Hematopoietic multipotent progenitor cell treated with erythropoietin and hydrocortisone succinate and interleukin-3 and kit ligand, for 15 days (in vitro differentiated cells): ENCODE measurements at places on chromosomes 11 and 22.

DNA sequence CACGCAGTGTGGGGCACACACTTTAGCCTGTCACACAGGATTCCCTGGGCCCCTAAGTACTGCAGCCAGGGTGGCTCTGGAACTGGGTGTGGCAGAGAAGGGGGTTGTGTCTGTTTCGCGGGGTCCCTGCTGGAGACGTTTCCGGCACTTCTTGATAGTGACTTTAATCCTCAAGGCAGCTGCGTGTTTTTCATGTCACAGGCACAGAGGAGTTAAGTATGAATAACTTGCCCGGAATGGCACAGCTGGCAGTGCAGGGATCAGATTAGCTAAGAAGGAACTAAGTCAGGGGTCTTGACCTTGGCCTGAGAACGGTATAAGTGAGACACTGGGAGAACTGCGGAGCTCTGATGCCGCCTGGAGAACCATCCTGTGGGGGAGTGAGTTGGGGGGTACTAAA is 7.5 kb upstream of the KRTAP5-7 start:
- DNase-seq: no peak

GRCh38 chr11:112175599-112175952 is 264 bp downstream of the BCO2 start:
- no peak for DNase-seq

DNA sequence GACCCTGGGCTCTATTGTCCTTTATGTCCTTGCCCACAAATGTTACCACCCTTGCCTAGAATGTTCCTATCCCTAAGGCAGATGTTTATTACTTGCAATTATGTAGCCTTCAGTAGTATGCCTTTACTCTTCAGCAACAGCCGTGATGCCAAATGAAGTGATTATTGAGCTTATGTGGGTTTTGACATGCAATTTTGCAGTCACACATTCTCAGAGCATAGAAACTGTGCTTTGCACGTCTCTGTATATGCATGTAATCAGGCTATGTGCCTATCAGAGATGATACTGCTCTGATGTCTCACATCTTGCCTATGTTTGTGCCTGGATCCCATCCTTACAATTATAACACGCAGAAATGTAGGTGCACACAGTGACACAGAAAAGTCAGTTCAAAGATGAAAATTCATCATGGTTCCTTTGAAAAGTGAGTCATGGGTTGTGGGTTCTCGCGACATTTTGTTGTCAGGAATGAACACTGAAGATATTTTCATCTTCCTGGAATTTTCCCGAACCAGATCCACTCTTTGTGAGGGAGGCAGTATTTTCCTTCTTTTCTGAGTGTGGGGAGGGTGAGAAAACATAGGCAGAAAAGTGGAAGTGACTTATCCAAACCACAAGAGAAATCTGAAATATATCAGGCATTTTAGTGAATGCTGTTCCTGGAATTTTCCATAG is 81.1 kb downstream of the BMAL1 start:
- no peak for DNase-seq

DNA sequence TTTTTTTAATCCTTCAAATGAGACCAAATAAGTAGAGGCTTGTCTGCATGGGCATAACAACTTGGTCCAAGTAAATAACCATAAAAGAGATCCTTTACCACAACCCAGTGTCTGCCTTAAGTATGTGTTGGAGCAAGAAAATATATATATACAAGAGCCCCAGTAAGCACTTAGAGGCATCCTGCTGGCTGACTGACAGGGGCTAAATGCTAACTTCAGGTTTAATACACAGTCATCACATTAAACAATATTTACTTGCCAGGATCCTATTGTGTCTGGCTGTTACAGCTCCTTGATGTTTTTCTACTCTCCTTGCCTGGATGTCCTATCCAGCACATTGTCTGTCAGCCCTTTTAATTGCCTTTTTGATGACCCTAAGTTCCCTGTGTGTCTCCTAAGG is 37.5 kb upstream of the MMP20 start:
- no peak for DNase-seq

DNA sequence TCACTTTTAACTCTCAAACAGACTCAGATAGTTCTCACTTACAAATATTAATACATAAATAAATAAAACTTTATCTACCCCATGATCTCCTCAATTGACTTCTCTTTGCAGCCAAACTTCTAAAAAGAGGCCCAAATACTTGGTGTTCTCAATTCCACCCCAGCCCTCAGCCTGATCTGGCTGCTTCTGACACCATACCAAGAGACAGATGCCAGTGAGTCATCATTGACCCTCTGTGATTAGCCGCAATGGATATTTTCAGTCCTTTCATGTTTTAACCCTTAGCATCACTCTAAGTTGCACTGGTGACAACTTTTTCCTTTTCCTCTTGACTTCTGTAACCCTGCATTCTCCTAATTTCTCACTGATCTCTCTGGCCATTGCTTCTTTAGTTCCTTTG is 184.1 kb upstream of the ARHGAP20 start:
- no peak for DNase-seq

- DNase-seq: no peak
These were observed 45.8 kb downstream of the LMO1 start for GRCh38 chr11:8217926-8218325.

GRCh38 chr11:104324276-104324675 is 160.3 kb upstream of the PDGFD start:
- no peak for DNase-seq

DNA sequence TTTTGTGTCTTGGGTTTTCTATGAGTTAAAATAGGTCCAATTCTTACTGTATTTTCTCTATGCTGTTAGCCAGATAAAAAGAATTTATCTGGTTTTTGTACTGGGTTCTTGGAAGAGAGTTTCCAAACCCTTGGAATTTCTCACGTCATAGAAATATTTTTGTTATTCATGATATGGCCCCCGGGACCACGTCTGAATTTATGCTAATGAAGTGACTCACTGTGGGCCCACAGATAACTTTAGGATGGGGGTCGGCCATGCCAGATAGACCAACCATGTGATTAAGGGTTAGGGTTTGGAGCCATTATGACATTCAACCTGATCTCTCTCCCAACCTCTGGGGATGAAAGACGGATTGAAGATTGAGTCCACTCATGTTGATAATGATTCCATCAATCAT is 35.6 kb upstream of the DDI1 start:
- no peak for DNase-seq

- no peak for DNase-seq
These were observed 124.4 kb upstream of the PGR start for GRCh38 chr11:101254037-101254436.

DNA sequence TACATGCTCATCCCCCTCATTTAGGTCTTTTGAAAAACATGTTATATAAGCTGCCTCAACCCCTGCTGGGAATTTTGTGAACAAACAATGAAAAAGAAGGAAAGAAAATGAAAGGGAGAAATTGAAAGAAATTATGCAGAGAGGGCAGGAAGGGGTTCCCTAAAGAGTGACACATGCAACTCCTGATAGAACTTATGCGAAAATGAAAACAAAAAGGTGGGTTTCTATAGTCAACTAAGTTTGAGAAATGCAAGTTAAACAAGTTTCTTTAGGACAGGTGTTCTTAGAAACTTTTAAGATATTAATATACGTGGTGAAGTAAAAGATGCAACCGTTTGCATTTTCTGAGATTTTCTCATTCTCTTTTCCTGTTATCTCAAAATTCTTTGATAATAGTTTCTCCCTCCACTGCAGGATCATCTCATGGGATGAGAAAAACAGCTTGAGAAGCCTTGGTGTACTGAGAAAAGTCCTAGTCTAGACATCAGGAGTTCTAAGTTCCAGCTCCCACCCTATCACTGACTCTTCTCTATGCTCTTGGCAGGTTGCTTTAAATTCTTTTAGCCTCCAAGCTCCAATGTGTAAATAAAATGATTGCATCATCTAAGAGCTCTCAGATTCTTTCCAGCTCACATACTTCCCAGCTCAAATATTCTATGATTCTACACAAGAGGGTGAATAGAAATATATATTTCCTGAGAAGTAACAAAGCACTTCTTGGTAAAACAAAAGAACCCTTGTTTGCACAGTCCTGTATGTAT is 109.2 kb downstream of the FAM76B start:
- DNase-seq: no peak

DNA sequence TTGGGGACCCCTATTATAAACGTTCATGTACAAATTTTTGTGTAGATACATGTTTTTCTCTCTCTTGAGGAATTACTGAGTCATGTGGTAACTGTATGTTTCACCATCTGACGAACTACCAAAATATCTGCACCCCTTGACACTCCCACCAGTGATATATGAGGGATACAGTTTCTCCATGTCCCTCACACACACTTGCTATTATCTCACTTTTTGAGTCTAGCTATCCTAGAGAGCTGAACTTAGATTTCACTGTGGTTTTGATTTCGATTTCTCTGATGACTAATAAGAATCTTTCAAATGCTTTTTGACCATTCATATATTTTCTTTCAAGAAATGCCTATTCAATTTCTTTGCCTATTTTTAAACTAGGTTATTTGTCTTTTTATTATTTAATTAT is 200.2 kb downstream of the PGR start:
- DNase-seq: peak; percentile 8

DNA sequence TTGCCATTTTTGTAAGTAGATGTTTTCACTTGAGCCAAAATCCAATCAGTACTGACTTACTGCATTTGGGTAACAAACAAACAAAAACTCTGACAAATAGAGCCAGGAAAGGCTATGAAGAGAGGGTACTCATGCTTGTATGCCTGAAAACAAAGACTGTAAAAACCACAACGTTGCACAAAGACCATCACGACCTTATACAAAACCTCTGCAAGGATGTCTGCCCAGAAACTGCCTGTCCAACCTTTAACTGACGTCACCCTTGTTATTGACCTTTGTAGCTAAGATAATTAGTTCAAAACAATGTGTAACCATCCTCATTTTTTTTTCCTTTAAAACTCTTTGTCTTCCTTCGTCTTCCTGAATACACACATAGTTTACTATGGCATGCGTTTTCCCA is 804 bp upstream of the CREBZF start:
- DNase-seq: no peak

GRCh38 chr11:2114430-2115241 is 24.6 kb downstream of the IGF2 start:
- no peak for DNase-seq

GRCh38 chr11:16741473-16741872 is 3.0 kb downstream of the C11orf58 start:
- no peak for DNase-seq

- no peak for DNase-seq
These were observed 42.5 kb upstream of the AQP11 start for GRCh38 chr11:77547047-77547836.

DNA sequence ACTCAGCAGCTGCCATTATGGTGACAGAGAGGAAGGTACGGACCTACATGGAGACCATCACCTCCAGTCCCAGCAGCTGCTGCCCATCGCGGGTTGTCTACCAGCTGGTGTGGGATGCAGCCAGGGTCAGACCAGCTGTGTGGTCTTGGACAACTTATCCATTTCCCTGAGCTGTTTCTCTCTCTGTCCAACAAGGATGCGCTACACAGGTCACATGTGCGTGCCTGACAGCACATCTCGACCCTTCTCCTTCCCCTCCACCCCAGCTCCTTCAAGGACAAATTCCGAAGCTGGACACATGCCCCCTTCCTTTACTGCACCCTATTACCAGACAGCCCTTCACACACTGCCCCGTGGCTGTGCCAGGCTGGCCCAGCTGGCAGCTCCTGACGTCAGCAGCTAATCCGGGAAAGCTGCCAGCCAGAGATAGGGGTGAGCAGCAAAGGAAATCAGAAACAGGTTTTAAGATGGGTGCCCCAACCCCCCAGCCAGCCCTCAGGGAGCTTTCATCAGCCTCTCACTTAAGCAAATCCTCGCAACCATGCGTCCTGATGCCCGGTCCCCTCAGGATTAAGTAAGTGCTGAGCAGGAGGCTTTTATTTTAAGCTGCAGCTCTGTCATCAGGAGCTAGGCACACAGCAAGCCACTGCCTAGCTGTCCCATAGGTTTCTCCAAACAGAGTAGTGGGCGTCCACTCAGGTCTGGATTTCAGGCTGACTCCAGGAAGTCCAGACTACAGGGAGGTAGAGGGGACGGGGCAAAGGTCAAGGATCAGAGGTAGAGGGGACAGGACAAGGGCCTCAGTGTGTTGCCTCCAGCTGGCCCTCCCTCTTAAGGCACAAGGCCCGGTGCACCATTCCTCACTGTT is 20.3 kb downstream of the TEF start:
- peak; percentile 67 for DNase-seq

- no peak for DNase-seq
These were observed 14.1 kb downstream of the MIAT start for GRCh38 chr22:26671317-26672059.

GRCh38 chr22:38038890-38039812 is 18.1 kb upstream of the PICK1 start:
- no peak for DNase-seq

GRCh38 chr22:28237112-28237511 is 318.1 kb upstream of the PITPNB start:
- DNase-seq: no peak

- DNase-seq: no peak
These were observed 117.5 kb downstream of the PKNOX2 start for GRCh38 chr11:125281831-125282595.

DNA sequence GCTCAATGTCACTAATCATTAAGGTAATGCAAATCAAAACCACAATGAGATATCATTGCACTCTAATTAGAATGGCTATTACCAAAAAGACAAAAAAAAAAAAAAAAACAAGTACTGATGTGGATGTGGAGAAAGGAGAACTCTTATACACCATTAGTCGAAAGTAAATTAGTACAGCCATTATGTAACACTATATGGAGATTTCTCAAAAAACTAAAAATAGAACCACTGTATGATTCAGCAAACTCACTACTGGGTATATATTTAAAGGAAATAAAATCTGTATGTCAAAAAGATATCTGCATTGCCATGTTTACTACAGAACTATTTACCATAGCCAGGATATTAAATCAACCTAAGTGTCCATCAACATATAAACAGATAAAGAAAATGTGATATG is 265.4 kb upstream of the ARHGAP20 start:
- DNase-seq: no peak

DNA sequence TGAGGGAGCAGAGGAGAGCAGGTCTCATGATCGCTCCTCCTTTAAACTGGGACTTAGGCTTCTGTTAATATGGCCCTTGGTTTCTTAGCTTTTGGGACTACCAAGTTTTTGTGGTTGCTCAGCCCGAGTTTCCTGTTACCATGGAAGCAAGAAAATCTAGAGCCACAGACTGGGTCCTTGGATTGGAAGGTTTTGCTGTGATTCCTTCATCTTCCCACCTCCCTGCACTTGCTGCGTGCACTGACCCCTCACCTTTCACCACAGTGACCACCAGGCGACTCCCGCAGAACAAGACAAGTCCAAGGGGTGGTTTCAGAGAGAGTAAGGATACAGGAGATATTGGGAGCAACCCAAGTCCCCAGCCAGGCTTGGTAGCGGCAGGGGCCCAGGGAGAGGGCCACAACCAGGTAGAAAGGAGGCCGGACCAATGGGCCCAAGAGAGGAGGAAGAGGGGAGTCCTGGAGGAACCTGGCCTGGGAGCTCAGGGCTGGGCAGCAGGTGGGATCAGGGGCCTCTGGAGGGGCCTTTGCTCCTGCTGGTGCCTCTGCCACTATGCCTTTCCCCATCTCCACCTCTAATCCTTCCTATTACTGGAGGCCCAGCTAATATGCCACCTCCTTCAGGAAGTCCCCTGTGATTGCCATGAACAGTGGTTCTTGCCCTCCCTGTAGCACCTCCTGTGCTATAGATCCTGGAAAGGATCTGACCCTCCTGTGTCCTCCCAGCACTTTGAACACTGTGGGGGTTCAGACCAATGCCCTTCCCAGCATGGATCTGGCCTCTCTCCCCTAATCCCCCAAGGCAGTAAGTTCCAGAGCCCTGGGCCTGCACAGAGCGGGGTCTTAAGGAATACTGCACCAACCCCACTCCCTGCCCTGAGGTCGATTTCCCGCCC is 21.2 kb downstream of the CSF2RB start:
- no peak for DNase-seq
